ENCODE measurements at places on chromosomes 7 and 10. TPM values are rescaled to one million over a fixed set of nuclear protein-coding genes. Genes with fewer than 3 reads are reported as not detected.
A peak's percentile ranks its signal among the peaks of the same experiment; 100 is the strongest.

The PHYHIPL gene
- not detected for total RNA-seq

DNA sequence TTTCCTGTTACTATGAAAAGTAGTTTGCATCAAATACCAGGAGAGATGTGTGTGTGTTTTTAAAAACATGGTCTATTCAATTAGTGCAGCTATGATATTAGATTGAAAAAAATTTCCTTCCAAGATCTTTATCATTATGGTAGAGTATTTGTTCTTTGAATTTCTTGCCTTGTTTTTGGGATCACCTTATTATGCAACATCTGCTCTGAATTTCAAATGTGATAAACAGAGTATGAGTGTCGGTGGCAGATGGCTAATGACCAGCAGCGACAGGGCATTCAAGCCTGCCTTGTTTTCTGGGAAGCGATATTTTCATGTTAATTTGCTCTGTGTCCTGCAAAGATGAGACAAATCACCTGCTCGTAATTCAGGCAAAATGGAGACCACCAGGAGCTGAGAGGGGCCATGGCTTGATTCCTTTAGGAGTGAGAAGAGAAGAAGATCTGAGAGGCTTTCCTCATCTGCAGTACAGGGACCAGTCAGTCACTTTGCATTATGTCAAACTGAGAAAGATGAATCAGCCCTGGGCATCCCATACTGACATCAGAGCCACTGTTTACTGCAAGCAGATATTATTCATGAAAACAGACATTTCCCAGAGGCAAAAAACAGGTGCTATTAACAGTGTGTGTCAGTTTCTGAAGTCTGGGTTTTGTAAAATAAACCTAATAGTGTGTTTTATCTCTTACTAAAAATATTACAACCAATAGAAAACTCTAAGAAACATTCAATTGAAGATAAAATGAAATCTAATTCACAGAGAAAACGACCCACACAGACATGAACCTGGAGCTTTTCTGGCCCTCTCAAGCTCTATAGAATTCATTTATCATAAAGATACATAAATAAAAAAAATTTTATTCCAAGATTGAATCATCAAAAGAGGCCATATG lies 67.6 kb downstream of the CDK6 start:
- peak overlapping the region; percentile 52 for H3K4me3 ChIP-seq
- peaks cover 60% of the 10 kb centered on the region for H3K36me3 ChIP-seq
- H3K27ac ChIP-seq, result peak overlapping the region; percentile 88
- peak; percentile 23 for DNase-seq

- H3K27me3 ChIP-seq, result peaks cover 15% of the 10 kb centered on the region
- H3K36me3 ChIP-seq, result no peaks in the 10 kb centered on the region
- no peak overlapping the region for H3K4me3 ChIP-seq
- no peaks in the 10 kb centered on the region for H3K4me1 ChIP-seq
These were observed 36.1 kb upstream of the COMMD3 start for GRCh38 chr10:22280078-22280477.

The SPDYE18 gene
- 0.24 TPM for total RNA-seq

The SYPL1 gene
- 42.8 TPM for total RNA-seq

- H3K36me3 ChIP-seq, result no peaks in the 10 kb centered on the region
- H3K4me3 ChIP-seq, result no peak overlapping the region
- no peak overlapping the region for H3K27ac ChIP-seq
- H3K27me3 ChIP-seq, result no peaks in the 10 kb centered on the region
- no peak for DNase-seq
- peaks cover 39% of the 10 kb centered on the region for H3K4me1 ChIP-seq
These were observed 13.2 kb upstream of the MAP3K8 start for GRCh38 chr10:30420766-30421165.
